ENCODE measurements at places on chromosomes 1 and 21.

- no peak for DNase-seq
Measured at GRCh38 chr1:167268347-167268787, 47.7 kb downstream of the POU2F1 start.

DNA sequence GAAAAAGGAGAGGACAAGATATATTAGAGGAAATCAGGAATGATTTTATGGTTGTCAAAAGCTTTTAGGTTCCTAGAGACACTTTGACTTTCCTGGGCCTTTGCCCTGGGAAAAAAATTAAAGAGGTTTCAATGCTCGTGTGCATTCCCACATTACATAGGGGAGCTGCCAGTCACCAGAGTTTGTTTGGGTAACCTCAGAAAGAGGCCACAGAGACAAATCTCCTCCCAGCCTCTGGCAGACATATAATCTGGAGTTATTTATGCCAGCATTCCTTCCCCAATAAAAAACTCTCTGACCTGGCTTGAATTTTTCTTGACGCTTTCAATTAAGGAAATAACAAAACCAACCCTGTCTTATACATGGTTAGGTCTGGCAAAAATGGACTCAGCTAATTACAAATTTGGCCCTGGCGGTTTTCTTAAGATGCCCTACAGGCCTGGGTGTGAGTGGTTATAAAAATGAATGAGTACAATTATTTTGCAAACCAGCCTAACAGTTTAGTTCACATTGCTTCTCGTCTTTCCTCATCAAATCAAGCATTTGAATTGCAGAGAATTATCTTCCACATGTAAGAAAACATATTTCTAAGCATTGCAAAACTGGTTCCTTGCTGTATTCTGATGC lies 63.7 kb downstream of the WLS start:
- DNase-seq = no peak

DNA sequence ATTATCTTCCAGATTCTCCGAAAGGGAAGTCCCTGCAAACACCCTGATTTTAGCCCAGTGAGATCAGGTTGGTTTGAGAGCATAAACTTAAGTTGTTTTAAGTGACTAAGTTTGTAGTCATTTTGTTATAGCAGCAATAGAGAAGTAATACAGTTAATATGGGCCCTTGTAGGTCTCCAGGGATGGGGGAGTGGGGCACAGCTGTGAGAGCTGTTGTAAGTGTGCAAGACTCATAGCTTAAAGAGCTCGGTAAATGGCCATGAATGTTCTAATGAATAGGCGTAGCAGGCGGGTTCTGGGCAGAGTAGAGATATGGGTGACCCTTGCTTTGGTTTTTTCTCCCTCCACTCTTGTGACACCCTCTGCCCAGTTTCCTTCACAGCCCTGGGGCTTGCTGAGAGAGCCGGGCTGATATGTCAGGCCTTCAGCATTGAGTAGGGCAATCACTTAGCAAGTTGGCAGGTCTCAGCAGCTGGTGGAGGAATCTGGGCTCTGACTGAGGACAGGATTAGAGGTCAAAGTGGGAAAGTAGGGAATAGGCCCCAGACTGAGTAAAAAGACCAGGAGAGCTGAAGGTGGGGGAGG lies 16.0 kb upstream of the ID3 start:
- no peak for DNase-seq

GRCh38 chr1:38735651-38736161 lies 123.9 kb downstream of the RRAGC start:
- DNase-seq = no peak

GRCh38 chr1:220092694-220093093 lies 1.2 kb upstream of the IARS2 start:
- no peak for DNase-seq
